ENCODE measurements at places on chromosomes 12 and 14.

- no peak for DNase-seq
Observed at GRCh38 chr14:103072595-103073366, 11.2 kb upstream of the LBHD2 start.

- DNase-seq = peak; percentile 56
Observed at GRCh38 chr12:54428050-54429013, 9.3 kb upstream of the ITGA5 start.

GRCh38 chr12:26058308-26058707 lies 66.5 kb downstream of the BHLHE41 start:
- no peak for DNase-seq

GRCh38 chr14:103302966-103303365 lies 31.1 kb upstream of the EIF5 start:
- no peak for DNase-seq

GRCh38 chr14:61753631-61754030 lies 8.6 kb upstream of the SNAPC1 start:
- no peak for DNase-seq
